ENCODE measurements at places on chromosomes 7 and 10.
A peak's percentile ranks its signal among the peaks of the same experiment; 100 is the strongest.

- peak; percentile 49 for DNase-seq
Measured at GRCh38 chr7:100166317-100166940, 2.0 kb downstream of the GAL3ST4 start.

DNA sequence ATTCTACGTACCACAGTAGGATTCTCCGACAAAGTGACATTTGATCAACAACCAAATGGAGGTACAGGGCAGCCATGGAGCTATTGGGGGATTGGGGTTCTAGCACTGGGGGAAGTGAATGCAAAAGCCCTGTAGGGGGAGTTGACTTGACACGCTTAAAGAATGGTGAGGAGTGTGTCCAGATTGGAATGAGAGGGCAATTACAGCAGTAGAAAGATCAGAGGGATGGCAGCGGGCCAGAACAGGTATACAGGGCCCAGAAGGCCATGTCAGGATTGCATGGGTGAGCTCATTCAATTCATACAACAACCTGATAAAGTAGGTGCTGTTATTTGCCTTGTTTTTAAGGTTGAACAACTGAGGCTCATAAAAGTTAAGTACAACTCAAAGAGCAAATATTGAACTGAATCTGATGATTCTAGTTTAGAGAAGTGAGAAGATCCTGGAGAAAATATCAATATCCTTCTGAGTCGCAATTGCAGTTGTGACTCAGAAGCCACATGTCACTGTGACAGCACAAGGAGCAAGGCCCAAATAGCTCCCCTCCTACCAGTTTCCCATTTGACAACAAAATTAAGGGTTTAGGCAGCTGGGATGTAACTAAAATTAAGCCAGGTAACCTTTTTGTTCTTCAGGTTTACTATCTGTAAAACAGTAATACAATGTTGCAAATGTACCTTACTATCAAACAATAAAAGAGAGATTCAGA is 28.0 kb upstream of the CTTNBP2 start:
- no peak for DNase-seq

GRCh38 chr7:43771573-43771972 is 13.1 kb downstream of the BLVRA start:
- no peak for DNase-seq

- DNase-seq, result no peak
Measured at GRCh38 chr10:1732564-1732996, 4.7 kb downstream of the ADARB2 start.

DNA sequence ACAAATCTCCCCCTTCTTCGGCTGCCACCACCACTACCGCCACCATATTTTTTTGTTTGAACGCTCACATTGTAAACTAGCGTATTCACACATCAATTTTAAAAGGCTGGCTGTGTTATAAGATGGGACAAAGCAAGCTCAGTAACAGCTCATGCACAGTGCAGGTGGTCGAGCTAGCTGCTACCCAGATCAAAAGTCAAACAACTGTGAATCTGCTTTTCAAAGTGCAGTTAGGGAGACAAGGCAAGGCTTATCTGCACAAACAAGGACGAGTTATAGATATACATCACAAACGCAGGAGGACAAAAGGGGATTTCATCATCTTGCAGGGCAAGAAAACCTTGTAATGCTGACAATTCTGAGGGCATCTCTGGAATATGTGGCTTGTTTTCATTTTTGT is 231.6 kb downstream of the VTI1A start:
- DNase-seq, result no peak

GRCh38 chr7:88300401-88300945 is 6.2 kb downstream of the STEAP4 start:
- no peak for DNase-seq

GRCh38 chr10:86992456-86992855 is 24.2 kb downstream of the ADIRF start:
- DNase-seq, result no peak

DNA sequence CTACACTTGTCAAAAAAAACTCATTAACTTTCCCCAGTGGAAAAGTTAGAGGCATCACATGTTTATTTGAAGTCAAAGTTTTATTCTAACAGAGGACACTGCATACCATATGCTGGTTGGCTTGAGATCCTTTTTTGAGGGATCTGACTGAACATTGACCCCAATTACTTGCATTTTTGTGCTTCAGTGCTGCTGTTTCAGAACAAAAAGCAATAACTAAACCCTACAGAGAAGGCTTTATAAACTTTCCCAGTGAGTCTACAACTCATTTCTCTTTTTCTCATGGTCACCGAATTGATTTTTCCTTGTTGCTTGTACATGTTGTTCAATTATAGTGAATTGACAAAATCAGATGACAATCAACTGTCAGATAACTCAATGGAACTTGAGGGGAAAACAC is 69.3 kb upstream of the PHYHIPL start:
- DNase-seq, result no peak

- peak; percentile 40 for DNase-seq
Measured at GRCh38 chr10:122271076-122271475, at the start of gene BTBD16. Gene BTBD16, plus strand, starts transcription at chr10:122271296. Its CDS starts 3,786 bp downstream, at chr10:122275082.

DNA sequence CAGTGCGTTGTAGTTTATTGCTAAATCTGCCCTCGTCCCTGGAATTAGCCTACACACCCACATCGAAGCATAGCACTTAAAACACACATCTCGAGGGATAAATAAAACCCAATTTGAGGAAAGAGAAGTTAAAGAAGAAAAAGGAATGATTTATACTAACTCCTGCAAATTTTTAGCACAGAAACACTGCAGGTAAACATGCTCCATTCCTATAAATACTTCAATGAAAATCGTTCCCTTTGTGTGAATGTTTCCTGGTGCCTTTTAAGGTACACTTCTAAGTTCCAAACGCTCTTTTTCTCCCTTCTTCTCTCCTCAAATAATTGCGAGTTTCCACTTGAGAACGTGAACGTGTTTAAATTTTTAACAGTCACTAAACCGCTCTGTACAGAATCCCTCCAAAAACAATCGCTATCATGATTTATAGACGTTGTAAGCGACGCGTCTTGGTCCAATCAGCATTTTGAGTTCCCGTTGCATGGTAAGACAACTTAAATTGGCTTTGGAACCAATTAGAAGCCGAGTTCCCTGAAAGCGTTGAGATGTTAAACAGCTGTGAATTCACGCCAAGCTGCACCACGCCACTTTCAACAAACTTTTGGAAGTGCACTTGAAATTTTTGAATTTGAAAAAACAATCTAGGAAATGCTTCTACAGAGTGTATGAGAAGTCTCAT is 12.5 kb upstream of the EBLN1 start:
- no peak for DNase-seq

GRCh38 chr10:8405596-8405995 is 351.1 kb downstream of the GATA3 start:
- no peak for DNase-seq

GRCh38 chr10:23975431-23975830 is 233.5 kb upstream of the KIAA1217 start:
- DNase-seq, result no peak

GRCh38 chr7:128108129-128108528 is 76.9 kb upstream of the LRRC4 start:
- no peak for DNase-seq

DNA sequence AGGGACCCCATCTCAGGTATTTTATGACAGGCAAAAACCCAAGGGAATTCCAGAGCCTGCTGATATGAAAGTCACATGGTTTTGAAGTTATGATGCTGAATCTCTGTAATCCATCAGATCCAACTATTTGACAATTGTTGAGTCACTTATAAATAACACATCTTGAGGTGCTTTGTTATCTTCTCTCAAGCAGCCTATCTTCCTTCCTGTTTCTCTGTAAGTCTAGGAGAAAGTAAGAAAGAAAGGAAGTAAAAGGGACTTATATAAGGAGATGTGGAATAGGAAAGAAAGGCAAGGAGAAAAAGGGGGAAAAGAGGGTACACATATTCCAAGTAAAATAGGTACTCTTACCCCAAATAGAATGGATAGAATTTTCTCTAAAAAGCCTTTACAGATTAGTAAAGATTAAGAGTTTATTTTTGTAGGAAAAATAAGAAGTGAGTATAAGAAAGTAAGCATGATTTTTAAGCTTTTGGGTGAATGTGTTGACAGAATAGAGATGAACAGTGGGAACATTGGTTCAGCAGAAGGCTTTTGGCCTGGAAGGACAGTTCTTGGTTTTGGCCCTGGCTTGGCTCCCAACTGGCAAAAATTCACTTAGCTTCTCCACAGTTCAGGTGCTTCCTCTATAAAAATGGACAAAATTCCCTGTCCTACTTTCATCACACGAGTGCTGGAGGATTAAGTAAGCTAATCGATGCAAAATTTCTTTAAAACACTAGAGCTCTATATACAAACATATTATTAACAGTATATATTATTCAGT is 39.6 kb upstream of the ANK3 start:
- DNase-seq, result no peak

DNA sequence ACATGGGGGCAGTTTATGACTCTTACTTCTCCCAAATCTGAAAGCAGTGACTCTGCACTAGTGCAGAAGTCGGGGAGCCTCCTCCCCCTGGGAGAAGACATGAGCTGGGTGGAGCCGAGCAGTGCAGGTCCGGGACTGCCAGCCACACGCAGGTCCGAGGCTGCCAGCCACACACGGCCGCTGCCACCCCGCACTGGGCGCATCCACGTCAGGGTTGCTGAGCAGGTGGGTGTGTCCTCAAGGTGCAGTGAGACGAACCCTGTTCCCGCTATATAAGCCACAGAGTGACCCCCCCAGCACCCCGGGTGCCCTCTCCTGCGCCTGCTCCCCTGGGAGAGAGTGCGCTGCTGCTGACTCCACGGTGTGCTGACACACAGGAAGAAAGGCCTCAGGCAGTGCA is 430.2 kb downstream of the PTPRN2 start:
- no peak for DNase-seq

GRCh38 chr7:47604496-47604890 is 22.6 kb upstream of the TNS3 start:
- DNase-seq, result no peak

GRCh38 chr7:106938803-106939202 is 73.7 kb downstream of the PIK3CG start:
- DNase-seq, result no peak

DNA sequence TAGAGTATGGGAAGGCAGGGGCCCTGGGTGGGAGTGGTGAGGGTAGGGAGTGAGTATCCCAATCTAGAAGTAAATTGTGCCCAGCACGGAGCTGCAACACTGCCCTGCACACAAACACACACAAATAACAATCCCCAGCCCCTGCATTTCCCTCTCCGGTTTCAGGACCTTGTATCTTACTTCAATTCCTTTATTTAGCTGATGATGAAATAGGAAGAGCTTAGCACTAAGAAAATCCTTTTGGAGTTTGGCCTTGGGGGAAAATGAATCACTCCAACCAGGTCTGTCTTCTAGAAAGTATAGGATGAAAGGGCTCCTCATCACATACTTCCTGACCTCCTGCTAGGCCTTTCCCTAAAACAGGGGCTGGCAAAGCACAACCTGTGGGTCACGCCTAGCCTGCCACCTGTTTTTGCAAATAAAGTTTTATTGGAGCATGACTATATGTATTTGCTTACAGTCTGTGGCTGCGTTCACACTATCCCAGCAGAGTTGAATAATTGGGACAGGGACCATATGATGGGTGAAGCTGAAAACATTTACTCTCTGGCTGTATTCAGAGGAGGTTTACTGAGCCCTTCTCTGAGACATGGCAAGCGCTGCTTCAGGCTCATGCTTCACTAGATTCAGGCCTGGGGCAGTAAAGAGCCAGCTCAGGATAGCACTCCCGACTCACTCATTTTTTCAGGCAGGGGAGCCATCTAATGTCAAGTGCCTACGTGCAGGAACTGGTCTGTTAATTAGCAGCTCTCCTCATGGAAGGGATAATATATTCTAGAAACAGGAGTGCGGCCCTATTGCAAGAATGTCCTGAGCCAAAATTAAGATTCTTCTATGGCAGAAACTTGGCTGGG is 111.0 kb downstream of the EGFR start:
- no peak for DNase-seq

GRCh38 chr10:95289003-95289920 is 1.5 kb downstream of the PDLIM1 start:
- DNase-seq, result peak; percentile 86

DNA sequence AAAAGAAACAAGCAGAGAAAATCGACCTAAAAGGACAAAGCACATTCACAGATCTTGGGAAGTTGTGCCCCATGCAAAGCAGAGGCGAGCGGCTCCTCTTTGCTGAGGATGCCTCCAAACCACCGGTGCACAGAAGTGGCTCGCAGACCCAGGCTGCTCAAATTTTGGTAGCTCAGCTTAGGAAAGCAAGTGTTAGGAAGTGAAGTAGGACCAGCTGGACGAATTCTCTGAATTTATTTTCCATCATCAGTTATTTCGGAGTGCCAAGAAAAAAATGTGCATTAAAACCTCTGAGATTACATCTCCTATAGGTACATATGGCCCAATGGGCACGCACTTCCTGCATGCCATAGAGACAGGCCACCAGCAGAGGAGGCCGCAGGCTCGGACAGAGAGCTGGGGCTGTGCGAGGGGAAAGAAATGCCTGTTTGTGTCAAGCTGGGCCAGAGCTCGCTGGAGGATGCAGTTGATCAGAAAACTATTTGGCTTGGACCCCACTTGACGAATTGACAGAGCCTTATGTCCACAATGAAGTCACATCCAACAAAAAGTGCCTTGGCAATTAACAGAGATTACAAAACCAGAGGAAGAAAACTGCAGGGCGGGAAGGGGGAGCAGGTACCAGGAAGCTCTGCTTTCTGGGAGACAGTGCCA is 122.3 kb upstream of the LYZL2 start:
- DNase-seq, result peak; percentile 90

DNA sequence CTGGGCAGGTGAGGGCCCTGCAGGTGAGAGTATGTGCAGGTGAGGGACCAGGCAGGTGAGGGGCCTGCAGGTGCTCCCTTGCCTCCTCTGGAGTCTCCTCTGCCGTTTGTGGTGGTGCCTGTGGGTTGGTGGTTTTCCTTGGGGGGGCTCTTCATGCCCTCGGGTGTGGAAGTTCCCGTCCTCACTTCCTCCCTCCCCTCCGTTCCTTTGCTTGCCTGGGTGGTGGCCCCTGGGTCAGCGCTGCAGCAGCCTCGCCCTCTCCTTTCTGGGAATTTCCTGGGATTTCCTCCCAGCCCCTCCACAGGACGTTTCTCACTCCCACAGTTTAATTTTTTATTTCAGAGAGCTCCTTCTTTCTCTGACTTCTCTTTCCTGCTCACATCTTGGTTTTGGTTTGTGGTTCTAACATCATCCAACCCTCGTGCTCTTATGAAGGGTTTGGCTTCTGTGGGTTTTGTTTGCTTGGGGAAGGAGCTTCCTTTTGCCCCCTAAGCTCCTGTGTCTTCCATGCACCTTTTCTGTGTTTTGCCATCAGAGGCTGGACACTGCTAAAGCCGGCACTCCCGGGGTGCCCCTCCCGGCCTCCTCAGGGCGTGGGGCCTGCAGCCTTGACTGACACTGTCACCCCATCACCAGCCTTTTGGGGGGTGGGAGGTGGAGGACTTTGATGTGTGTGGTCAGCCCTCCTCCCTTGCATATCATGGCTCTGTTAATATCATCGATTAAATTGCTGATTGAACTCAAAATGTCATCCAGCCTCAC is 29.2 kb upstream of the ADGRA1 start:
- no peak for DNase-seq

DNA sequence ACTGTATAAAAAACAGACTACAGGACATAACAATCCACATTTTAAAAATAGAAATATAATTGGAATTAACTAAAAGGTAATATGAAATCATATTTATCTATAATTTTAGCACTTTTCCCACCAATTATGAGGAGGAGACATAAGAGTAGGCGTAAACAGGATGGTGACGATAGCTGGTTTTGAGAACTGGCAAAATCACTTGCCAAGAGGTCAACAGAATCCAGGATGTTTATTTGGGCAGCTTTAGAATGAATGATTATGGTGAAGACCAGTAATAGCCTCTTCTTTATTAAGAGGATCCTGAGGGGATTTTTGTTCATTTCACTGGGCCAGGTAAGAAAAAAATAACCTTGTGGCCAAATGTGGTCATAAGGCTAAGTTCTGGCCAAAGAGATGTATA is 67.2 kb downstream of the TPK1 start:
- DNase-seq, result no peak

- no peak for DNase-seq
Measured at GRCh38 chr10:121296881-121297585, 301.2 kb downstream of the FGFR2 start.
